ENCODE measurements at places on chromosomes 5 and 9. TPM values are rescaled to one million over a fixed set of nuclear protein-coding genes. Genes with fewer than 3 reads are reported as not detected.

DNA sequence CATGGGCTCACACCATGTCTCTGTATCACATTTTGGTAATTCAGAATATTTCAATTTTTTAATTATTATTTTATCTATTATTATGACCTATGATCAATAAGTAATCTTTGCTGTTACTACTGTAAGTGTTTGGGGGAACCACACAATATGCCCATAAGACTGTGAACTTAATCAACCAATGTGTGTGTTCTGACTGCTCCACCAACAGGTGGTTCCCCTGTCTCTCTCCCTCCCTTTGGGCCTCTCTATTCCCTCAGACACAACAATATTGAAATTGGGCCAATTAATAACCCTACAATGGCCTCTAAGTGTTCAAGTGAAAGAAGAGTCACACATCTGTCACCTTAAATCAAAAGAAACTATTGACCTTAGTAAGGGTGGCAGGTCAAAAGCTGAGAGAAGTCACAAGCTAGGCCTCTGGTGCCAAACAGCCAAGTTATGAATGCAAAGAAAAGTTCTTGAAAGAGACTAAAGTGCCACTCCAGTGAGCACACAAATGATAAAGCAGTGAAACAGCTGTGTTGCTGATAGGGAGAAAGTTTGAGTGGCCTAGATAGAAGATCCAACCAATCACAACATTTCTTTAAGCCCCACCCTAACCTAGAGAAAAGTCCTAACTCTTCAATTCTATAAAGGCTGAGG lies 88.7 kb downstream of the DEPDC1B start:
- no peak for DNase-seq
- H3K36me3 ChIP-seq = no peaks in the 10 kb centered on the region
- H3K27ac ChIP-seq = no peak overlapping the region

- H3K27ac ChIP-seq = no peak overlapping the region
- no peaks in the 10 kb centered on the region for H3K27me3 ChIP-seq
- no peak for DNase-seq
- H3K4me3 ChIP-seq = no peak overlapping the region
- H3K4me1 ChIP-seq = no peaks in the 10 kb centered on the region
- H3K36me3 ChIP-seq = no peaks in the 10 kb centered on the region
Observed at GRCh38 chr9:86767373-86767772, 179.9 kb downstream of the GAS1 start.

GRCh38 chr9:13190040-13190439 lies 89.5 kb downstream of the MPDZ start:
- H3K4me3 ChIP-seq = no peak overlapping the region
- no peak for DNase-seq
- H3K4me1 ChIP-seq = no peaks in the 10 kb centered on the region
- no peak overlapping the region for H3K27ac ChIP-seq
- H3K27me3 ChIP-seq = no peaks in the 10 kb centered on the region
- H3K36me3 ChIP-seq = no peaks in the 10 kb centered on the region

- no peak overlapping the region for H3K4me3 ChIP-seq
- H3K4me1 ChIP-seq = peaks cover 7% of the 10 kb centered on the region
- H3K36me3 ChIP-seq = peaks cover 2% of the 10 kb centered on the region
- H3K27ac ChIP-seq = no peak overlapping the region
Observed at GRCh38 chr9:127051881-127052595, 70.4 kb downstream of the ANGPTL2 start.

DNA sequence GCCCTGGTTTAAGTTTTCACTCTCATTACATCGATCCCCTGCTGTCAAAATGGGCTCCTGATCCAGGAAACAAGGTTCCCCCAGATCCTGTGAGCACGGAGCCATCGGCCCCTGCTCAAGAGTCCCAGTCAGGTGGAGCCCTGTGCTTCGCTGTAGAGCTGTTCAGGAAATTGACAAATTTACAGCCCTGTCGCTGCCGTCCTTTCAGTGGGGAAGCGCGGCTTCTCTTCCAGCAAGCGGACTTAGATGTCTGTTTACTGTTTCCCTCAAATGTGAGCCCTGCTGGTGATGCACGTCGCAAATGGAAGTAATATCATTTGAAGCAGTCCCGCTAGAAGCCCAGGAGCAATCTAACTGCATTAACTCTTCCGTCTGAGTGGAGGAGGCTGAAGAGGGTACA lies 760.9 kb upstream of the WWC1 start:
- no peaks in the 10 kb centered on the region for H3K36me3 ChIP-seq
- no peak overlapping the region for H3K27ac ChIP-seq
- no peak overlapping the region for H3K4me3 ChIP-seq
- H3K27me3 ChIP-seq = no peaks in the 10 kb centered on the region
- H3K4me1 ChIP-seq = no peaks in the 10 kb centered on the region

DNA sequence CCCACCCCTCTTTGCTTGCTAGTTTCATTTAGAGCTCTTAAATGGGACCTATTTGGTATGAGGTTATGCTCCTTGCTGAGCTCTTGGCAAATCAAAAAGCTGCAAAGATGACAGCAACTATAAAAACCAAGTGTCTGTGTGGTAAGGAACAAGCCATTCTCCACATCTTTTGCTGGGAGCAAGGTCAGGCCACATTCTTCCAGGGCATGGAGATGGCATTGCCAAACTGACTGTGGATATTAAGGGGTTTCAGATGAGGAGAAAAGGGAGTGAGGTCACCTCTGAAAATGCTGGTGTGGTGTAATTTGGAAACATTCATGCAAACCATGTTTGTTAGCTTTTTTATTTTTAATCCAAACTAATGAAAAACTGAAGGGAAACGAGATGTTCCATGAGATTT lies 218.8 kb upstream of the IL12B start:
- H3K4me3 ChIP-seq = no peak overlapping the region
- H3K27me3 ChIP-seq = peaks cover 3% of the 10 kb centered on the region
- no peaks in the 10 kb centered on the region for H3K4me1 ChIP-seq

- no peak overlapping the region for H3K4me3 ChIP-seq
- no peak for DNase-seq
- no peaks in the 10 kb centered on the region for H3K4me1 ChIP-seq
- peaks cover 3% of the 10 kb centered on the region for H3K27me3 ChIP-seq
- H3K27ac ChIP-seq = no peak overlapping the region
Observed at GRCh38 chr5:74409712-74410111, 230.8 kb downstream of the ENC1 start.

DNA sequence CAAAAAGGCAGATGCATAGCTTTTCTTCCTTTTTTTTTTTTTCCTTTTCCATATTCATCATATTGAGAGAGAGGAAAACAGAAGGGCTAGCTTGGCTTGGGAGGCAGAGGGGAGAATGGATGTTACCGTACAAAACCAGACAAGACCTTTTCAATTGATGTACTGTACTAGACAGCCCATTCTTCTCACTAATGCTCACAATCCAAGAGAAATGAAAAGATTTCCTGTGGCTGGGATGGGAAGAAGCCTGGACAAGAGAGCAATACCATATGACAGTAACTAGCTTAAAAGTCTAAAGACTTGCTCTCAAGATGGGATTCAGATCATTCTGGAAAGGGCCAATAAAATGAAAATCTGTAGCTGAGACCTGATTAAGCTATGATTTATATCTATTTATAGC lies 3.4 kb downstream of the CEMIP2 start:
- H3K27me3 ChIP-seq = no peaks in the 10 kb centered on the region
- H3K36me3 ChIP-seq = peaks cover 3% of the 10 kb centered on the region
- DNase-seq = no peak
- peaks cover 77% of the 10 kb centered on the region for H3K4me1 ChIP-seq
- peak overlapping the region; percentile 98 for H3K4me3 ChIP-seq

DNA sequence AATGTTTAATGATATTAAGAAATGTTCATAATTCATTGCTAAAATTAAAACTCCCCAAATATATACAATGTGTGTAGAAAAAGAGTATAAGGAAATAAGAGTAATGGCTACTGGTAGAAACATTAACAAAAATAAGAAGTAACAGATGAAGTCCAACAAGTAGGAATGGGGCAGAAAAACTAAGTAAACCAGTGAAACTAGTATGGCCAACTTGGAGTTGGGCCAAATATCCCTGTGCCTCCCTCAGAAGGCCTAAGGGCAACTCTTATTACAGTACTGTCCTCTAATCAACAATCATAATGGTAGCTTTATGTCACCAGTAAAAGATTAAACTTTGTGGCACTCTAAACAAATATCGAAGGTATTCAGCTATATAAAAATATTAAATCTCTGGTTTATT lies 93.5 kb downstream of the SSBP2 start:
- H3K4me3 ChIP-seq = no peak overlapping the region
- H3K36me3 ChIP-seq = no peaks in the 10 kb centered on the region
- no peaks in the 10 kb centered on the region for H3K4me1 ChIP-seq
- H3K27ac ChIP-seq = no peak overlapping the region
- DNase-seq = no peak
- H3K27me3 ChIP-seq = no peaks in the 10 kb centered on the region

Gene C5orf58
- total RNA-seq = not detected
